ENCODE measurements at places on chromosomes 12 and 14.

DNA sequence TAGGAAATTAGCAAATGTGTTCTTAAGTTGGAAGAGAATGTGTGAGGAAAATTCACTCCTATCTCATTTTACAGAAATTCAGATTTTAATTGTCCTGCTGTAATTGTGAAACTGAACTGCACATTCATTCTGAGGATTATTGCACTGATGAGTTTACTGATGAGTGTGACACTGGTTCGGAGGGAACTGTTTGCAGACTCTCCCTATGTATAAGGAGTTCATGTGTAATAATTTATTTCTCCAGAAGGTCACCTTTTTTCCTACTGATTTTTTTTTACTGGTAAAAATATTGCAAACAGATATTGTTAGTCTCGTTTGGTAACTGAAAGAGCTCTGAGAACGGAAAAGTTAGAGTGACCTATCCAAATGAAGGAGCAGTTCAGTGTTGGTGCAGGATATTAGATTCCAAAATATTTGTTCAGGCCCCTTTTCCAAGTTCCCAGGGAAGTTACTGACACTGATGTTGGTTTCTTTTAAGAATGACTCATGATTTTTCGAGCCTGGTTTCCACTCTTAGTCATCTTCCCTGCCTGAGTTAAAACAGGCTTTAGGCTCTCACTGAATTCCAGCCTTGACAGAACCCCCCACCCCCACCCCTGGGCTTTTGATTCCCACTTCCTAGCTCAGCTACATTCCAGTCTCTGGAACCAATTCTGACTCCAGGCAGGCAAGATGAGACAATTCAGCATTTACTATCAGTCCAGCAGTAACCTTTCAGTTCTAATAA is 18.4 kb downstream of the ANO6 start:
- peak; percentile 95 for DNase-seq

DNA sequence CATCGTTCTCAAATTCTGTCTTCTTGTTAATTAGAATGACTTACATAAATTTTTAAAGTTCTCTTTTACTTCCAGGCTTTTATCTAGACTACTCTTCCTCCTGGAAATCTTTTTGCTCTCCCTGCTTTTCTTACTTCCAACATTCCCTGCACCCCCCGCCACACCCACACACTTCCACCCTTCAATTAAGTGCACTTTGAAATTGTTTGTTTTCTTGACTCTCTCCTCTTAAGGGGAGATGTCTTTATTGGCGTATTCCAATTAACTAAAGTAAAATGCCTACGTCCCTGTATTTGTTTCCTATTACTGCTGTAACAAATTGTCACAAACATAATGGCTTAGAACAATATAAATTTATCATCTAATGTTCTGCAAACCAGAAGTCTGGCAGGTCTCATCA is 125.2 kb upstream of the KRR1 start:
- no peak for DNase-seq

DNA sequence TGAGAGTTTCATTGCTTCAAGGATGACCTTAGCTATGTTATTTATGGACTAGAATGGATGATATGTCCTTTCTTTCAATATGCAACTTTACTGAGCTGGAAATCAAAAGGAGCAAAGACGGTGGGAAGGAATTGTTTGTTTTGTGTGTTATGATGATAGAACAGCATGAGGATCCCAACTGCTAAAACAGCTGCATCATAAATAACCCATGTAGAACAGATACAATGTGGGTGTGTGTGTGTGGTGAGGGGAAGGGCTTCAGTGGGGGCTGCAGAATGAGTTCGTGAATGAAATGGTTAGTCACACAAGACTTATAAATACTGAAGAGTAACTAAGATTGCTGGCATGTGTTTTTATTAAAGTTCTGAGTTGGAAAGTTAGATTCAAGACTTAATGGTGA is 80.1 kb downstream of the DACT1 start:
- DNase-seq = no peak

DNA sequence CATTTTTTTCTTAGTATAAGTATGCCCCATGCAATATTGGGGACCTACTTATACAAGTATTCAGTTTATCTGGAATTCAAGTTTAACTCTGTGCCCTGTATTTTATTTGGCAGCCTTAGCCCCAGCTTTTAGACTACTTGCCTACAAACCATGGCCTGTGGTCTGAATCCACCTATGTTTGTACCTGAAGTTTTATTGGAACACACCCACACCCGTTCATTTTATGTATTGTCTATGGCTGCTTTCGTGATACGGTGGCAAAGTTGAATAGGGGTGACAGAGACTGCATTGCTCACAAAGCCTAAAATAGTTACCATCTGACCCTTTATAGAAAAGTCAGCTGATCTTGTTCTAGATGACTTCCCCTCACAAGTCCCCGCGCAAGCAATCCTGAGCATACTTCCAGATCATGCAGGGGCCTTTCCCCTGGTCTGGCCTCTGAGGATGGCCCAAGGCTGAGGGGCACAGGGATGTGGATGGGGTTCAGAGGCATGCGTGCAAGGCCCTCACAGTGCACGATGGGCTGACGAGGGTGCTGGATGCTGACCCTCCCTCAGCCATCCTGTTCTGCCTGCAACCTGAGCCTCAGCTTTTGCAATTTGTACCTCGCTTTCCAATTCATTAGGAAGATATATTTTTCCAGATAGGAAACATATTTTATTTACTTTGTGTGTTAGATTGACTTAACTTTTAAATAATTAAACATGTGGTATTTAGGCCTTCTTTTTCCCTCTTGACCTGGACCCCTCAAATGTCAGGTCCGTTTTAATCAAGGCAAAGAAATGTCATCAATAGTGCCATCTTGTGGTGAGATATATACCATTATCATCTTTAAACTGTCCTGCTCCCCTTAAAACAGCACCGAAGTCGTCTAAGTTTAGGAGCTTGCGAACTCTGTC is 527.3 kb upstream of the CCDC196 start:
- peak; percentile 54 for DNase-seq

- DNase-seq = no peak
These were observed 40.0 kb upstream of the TESC start for GRCh38 chr12:117139025-117139717.

DNA sequence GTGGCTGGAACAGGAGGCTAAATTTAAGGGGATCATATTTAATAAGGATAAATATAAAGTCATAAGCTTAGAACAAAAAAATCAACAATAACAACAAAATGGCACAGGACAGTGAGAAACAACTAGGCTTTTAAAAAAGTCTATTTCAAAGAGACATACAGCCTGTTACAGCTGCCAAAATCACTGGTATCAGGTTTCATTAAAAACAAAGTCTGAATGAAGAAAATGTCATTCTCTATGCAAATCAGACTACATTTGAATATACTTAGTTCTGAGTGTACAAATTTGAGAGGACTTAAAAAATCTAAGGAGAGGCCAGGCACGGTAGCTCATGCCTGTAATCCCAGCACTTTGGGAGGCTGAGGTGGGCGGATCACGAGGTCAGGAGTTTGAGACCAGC is 44.0 kb downstream of the TFCP2 start:
- no peak for DNase-seq

- DNase-seq = no peak
These were observed 18.9 kb downstream of the TMEM106C start for GRCh38 chr12:47982311-47982710.

DNA sequence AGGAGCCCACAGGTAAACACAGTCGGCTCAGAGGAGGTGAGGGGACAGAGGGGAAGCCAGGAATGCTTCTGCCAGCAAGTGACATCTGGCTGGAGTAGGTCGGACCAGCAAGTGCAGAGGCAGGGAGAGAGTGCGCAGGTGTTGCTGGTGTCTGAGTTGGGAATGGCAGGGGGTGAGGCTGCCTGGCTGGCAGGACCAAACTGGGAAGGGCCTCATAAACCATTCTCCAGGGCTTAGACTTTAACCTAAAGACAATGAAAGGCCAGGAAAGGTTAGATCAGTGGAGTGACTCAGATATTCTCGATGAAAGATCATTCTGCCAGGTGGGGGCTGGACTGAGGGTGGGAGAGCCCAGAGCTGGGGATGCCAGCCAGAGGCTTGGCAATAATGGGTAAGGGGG is 66.4 kb downstream of the ITPK1 start:
- no peak for DNase-seq

DNA sequence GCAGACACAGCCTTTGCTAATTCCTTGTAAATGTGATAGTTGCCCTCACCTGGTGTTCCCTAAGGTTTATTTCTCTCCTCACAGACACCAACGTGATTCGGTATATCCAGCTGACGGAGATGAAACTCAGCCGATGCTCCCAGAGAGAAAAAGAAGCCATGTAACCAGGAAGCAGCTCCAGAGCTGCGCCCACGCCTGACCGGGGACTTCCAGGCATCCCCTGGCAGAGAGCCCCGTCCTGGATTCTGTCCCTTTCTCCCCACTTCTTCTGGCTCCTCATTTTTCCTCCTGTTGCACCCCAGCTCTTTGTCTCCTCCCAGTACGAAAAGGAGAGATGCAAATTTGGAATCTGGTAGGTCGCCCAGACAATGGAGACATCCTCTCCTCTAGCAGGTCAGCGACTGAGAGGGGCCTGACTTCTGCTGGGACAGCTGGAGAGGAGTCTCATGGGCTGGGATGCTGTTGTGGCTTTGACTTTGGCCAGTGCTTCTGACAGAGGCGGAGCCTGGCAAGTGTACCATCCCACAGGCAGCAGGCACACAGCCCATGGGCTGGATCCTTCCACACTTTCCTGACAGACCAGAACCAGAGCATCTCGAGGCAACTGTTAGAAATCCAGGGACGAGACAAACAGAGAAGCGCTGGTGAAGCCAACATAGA is 29.4 kb downstream of the TTC9 start:
- no peak for DNase-seq

DNA sequence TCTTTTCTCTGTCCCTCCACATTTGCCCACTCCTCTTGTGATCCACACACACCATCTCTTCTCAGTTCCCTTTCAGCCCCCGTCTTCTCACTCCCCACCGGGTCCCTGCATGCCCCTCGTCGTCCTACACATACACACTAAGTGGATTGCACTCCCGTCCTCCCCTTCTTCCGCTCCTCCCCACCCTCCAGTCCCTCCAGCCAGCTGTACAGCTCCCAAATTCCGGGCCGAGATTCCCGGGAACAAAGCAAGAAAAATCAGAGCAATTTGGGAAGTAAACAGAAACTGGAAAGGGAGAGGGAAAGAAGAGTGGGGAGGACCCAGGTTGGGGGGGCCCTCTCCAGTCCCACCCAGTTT is 282 bp upstream of the IGFBP6 start:
- DNase-seq = peak; percentile 64

- DNase-seq = peak; percentile 38
These were observed 111.0 kb downstream of the TRAFD1 start for GRCh38 chr12:112236386-112236785.

DNA sequence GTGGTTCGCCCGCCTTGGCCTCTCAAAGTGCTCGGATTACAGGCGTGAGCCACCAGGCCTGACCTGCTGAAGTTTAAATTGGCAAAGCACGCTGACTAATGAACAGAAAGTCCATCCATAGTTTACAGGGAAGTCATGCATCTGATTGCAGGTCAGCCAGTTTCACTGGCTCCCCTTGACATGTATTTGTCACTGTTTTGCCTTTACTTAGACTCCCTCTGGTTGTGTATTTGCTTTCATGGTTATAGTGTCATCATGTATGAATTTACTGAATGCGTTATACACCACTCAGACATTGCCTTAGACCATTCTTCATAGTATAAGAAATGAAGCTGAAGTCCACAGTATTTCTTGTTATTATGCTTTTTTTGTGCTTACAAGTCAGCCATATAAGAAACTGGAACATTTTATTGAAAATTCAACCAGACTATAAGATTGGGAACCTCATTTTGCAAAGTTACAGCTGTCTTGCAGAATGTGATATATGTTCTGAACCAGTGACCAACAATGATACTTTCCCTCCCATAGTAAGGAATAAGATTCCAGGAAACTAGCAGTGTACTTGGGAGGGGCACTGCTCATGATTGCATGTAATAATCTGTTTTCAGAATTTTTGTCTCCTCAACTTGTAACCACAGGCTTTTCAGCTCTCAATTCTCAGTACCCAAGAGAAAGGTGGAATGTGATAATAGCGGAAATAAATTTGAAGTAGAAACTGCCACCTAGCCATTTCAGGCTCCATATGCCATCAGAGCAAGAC is 51.9 kb upstream of the ATF7IP start:
- peak; percentile 26 for DNase-seq

DNA sequence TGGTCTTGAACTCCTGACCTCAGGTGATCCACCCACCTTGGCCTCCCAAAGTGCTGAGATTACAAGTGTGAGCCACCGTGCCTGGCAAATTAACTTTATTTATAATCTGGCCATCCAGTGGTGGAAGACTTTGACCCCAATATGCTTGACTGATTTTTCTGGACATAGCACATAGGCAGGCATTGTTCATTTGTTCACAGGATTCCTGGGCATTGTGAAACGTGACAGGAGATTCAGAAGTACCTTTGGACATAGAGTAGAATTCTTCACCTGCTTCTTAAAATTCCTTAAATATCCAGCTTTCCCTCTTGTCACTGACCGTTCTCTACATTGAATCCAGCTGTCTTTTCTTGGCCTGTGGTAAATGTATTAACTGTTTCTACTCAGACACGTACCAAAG is 103.1 kb downstream of the SCN8A start:
- no peak for DNase-seq

DNA sequence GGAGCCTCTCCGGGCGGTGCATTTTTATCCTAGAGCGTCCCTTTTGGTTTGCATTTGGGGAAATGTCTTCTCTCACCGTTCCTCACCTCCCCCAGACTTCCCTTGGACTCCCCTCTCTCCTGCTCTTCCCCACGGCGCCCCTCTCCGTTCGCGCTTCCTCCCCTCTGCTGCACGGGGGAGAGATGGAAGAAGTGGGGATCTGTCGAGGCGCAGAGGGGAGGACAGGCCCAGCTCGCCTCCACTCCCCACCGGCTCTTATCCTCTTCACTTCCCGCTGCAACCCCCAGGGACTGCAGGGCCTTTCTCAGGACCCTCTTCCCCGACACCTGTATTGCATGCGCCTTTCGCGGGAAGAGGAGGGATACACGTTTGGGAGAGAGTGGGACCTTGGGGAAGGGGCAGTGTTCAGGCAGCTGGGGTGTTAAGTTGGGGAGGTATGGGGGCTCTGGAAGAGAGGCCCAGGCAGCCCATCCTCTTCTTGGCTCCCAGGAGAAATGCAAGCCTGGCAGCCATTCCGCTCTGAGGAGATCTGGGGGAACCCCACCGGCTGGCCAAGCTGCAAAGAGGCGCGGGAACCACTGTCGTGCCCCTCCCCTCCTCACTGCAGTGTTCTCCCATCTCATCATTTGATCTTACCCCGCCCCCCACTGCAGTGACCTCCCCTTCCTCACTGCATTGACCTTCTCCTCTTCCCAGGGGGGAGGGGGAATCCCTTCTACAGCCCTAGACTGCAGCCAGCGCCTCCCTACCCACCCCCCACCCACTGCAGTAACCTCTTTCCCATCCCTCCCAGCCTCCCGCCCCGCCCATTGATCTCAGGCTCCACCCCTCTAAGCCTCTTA is 788 bp downstream of the ENO2 start:
- DNase-seq = no peak

- no peak for DNase-seq
These were observed 22.0 kb downstream of the TMCC3 start for GRCh38 chr12:94628369-94628768.

Data from GM23248 (cell line).